ENCODE measurements at places on chromosomes 1 and 21.

- H3K36me3 ChIP-seq: no peaks in the 10 kb centered on the region
- H3K27me3 ChIP-seq: no peaks in the 10 kb centered on the region
- H3K4me1 ChIP-seq: peaks cover 3% of the 10 kb centered on the region
- H3K4me3 ChIP-seq: no peak overlapping the region
- H3K27ac ChIP-seq: no peak overlapping the region
Observed at GRCh38 chr1:109107785-109108184, 6.1 kb upstream of the ELAPOR1 start.

GRCh38 chr1:211318576-211319280 lies 7.9 kb upstream of the TRAF5 start:
- H3K36me3 ChIP-seq: no peaks in the 10 kb centered on the region
- no peak overlapping the region for H3K27ac ChIP-seq
- H3K27me3 ChIP-seq: no peaks in the 10 kb centered on the region
- DNase-seq: no peak

DNA sequence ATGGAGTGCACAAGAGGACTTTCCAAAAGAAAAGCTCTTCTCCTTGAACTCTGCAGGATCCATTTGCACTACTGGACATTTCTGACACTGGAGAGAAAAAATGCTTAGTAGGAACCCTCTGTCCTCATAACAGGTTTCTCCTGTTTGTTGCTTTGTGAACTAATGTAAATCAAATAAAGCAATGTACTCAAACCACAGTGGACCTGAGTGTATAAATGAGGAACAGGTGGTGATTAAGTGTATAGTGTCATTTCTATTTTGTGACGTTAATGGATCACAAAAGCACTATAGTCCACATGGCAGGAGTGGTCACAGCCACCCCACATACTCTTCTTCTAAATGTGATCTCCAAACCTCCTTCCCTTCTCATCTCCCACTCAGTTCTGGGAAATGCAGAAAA lies 268.4 kb upstream of the DUSP10 start:
- no peak for DNase-seq
- no peaks in the 10 kb centered on the region for H3K27me3 ChIP-seq
- H3K27ac ChIP-seq: no peak overlapping the region
- no peaks in the 10 kb centered on the region for H3K4me1 ChIP-seq
- no peaks in the 10 kb centered on the region for H3K36me3 ChIP-seq

DNA sequence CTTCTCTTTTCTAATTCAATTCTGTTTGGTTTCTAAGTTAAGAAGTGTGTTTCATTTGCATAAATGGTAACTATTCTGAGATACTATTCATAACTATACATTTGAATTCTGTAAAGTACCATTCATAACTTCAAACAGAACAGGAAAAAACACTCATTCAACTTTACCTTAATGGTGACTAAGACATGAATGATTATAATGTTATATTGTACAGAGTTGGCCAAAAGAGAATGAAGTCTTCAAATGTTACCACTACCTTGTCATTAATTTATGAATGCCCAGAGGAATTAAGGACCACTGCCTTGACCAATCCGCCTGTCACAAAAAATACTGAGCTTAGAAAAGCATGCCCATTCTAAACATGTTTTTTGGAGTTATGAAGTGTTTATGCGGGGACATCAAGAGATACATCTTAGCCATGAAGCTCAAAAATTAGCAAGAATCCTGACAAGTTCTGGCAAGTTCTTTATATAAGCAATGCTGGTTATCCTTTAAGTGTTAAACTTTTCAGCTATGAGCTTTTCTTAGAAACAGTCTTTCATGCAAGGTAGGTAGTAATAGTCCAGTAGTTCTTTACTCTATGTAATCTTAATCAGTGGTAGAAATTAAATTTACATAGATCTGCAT lies 7.9 kb downstream of the WASF2 start:
- no peaks in the 10 kb centered on the region for H3K27me3 ChIP-seq
- no peak overlapping the region for H3K4me3 ChIP-seq
- no peak overlapping the region for H3K27ac ChIP-seq
- H3K36me3 ChIP-seq: no peaks in the 10 kb centered on the region
- H3K4me1 ChIP-seq: peaks cover 14% of the 10 kb centered on the region

DNA sequence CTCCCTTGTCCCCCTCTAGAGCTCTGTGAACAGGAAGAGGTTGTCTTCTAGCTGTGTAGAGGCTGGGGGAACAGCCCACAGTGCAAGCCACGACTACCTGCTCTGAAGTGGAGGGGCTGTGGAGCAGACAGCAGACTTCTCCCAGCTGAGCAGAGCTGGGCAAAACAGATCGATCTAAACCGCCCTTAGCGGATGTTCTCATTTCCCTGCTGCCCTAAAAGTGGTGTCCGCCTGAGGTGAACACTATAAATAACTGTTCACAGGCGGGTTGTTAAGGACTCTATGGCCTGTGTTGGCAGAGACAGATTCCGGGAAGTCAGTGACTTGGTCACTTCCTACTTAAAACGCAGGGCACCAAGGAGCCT lies 203.2 kb downstream of the RHOU start:
- no peak overlapping the region for H3K4me3 ChIP-seq
- H3K27ac ChIP-seq: no peak overlapping the region
- H3K27me3 ChIP-seq: no peaks in the 10 kb centered on the region
- H3K4me1 ChIP-seq: no peaks in the 10 kb centered on the region
